Cortex of kidney (tissue), 1 donor: ENCODE measurements at places on chromosomes 3 and 15.

GRCh38 chr3:110343945-110344344, 727.7 kb upstream of the NECTIN3 start:
- DNase-seq, result no peak

GRCh38 chr3:5160940-5161858, 26.3 kb upstream of the EDEM1 start:
- no peak for DNase-seq

- no peak for DNase-seq
Measured at GRCh38 chr3:132596816-132597433, at the start of gene ACKR4. Gene ACKR4 (plus strand): TSS chr3:132597270. CDS start chr3:132600398, 3,128 bp downstream.

GRCh38 chr3:40715551-40715950, 190.8 kb downstream of the ZNF621 start:
- DNase-seq, result no peak

GRCh38 chr15:40047415-40048210, 8.6 kb upstream of the SRP14 start:
- no peak for DNase-seq

- DNase-seq, result no peak
Measured at GRCh38 chr3:42228796-42229195, 37.2 kb downstream of the CCK start.

- DNase-seq, result no peak
Measured at GRCh38 chr3:46656778-46657556, 36.5 kb downstream of the ALS2CL start.

GRCh38 chr15:29693225-29693624, 129.0 kb downstream of the TJP1 start:
- no peak for DNase-seq

DNA sequence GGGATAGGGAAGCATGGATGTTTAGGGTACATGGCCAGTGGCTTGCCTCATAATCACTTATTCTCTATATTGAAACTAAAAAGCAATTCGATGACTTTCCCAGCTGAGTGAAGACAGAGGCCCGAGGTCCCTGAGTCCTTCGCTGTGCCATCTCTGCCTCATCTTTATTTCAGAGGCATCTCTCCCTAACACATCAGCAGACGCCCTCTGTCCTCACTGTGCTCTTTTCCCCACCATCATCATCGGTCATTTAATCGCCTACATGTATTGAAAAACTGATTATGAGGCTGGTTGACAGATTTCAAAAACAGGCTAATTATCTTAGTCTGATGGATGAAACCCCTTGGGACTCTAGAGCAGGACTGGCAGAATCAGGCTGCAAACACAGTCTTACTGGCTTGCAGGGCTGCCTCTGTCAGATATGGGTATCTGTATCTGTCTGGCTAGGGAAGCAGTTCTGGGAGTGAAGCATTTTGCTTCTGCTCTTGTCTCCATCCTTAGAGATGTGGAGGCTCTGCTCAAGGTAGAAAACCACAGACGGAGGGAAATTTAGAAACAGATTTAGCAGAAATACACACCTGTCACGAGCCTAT, 291.0 kb upstream of the CHRM5 start:
- no peak for DNase-seq

- no peak for DNase-seq
Measured at GRCh38 chr3:14210843-14211594, 32.4 kb downstream of the LSM3 start.

DNA sequence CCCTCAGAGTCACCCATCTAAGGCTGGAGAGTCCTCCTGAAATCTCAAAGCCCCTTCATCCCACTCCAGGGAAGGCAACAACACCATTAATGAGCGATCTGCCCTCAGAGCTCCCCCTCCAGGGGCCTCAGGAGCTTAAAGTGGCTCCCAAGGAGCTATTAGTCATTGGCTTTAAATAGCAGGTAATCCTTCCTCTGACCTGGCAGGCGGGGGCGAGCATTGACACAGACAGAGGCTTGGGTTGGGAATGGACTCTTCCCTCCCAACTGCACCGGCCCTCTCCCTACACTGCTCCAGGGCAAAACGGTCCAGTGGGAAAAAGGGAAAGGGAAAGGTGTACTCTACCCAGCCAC, 1.4 kb downstream of the MFGE8 start:
- DNase-seq, result no peak

- no peak for DNase-seq
Measured at GRCh38 chr15:70269311-70269911, 171.7 kb upstream of the TLE3 start.

DNA sequence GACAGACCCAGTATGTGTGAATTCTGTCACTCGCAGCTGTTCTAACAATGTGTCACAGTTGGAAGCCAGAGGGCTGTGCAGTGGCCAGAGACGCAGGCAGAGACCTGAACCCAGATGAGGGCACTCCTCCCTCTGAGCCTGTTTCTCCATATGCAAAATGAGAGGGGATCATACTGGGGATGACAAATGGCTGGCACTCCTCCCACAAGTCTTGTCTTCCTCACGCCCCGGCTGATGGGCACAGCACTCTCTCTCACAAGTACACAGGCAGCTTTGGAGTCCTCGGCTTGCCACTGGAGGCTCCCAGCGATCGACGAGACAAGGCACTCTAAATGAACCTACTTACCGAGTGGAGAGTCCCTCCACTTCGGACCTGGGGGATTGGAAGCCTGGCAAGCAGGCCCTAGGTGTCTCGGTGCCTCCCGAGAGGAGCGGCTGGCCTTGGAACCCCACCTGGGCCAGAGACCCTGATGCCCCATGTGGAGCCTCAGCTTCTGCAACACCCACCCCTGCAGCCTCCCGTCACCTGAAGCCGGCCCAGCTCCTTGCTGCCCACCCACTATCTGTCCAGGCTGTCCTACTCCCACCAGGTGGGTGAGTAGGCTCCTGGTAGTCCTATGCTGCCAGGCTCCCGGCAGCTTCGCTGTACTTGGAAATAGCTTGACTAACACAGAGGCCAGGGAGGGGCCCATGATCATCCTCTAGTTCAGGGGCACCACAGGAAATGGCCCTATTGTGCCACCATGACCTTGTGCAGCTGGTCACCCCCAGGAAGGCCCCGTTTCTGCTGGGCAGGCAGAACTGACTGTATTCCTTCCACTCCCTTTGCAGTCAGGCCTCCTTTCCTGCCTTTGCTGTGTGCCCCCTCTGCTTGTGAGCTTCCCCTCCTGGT, 65.0 kb upstream of the IQSEC1 start:
- DNase-seq, result no peak

DNA sequence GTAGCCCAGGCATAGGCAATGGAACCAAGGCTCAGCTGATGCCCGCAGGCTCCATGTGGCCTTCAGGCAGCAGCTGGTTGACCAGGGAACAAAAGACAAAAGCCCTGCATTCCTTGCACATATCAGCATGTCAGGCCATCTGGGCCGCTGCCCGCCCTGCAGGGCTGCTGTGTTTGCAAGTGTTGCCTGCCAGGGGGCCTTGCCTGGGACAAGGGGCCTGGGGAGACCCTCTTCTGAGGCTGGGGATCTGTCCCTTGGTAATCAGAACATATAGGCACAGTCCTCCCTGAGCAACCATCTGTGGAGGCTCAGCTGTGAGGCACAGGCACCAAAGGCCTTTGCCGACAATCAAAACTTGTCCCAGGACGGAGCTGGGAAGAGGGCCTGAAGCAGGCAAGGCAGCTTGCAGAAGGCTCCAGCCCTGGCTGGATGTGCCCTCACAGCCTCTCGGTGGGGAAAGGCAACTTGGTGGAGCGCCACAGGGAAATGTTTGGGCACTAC, 138.2 kb downstream of the TPRA1 start:
- no peak for DNase-seq

DNA sequence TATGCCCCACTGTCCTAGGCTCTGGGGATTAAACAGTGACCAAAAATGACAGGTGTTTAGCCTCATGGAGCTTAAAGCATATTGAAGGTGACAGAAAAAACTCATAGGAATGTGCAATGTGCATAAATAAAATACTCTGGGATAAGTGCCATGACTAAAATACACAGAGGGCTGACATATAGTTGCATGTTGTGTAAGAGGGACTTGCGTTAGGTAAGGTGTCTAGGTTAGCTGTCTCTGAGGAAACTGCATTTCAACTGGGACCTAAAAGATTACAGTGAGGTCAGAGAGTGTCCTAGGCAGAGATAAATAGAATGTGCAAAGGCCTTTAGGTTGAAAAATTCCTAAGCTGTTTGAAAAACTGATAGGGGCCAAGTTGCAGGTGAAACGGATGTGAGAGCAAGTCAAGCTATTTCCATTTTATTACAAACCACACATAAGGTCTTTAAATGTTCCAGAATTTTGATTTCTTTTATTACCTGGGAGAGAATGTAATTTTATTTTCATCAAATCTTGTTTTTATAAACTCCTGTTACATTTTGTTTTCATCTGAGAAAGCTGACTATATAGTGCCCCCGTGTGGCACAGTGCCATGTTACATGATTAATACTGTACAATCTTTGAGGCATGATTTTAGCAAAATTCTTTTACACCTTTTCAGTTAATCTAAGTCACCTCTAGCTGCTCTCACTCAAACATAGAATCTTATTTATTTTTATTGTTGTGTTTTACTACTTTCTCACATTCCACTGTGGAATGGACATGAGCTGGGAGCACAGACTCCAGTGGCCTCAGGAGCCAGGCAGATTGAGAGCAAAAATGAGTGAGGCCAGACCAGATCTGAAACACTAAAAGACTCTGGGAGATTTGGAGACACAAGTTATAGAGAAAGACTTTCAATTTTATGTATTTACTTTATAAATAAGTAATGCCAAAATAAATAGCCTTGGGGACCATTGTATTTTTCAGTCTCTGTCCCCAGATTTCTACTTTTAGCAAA, 259.6 kb upstream of the ZNF717 start:
- DNase-seq, result no peak

DNA sequence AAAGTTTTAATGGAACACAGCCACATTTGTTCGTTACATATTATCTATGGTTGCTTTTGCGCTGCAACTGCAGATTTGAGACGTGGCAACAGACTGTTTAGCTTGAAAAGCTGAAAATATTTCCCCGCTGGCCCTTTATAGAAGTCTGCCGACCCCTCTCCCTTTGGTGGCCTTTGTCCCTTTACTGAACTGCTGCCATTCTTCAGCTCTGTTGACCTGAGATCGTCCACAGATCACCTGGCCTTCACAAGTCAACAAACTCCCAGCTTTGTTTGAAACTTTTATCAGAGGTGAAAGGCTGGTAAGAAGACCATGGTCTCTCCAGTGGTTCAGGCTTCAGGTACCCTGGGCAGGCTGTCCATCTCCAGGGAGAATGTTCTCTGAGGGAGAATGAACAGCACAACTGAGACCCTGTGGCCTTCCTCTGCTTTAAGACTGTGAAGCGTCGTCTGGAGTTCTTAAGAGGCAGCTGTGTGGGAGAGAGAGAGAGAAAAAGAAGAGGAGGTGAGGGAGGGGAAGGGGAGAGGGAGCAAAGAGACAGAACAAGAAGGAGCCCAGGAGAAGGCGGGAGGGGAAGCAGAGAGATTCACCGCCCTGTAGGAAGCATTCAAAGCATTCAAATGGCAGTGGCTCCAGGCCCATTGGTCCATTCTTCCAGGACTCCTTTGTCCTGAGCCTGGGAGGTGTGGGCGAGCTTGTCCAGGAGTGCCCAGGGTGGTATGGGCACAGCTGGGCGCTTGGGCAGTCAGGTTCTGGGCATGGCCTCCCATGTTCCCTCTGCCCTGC, 53.7 kb upstream of the INSYN1 start:
- DNase-seq, result no peak

GRCh38 chr3:140848666-140849065, 93.0 kb upstream of the SLC25A36 start:
- DNase-seq, result no peak

DNA sequence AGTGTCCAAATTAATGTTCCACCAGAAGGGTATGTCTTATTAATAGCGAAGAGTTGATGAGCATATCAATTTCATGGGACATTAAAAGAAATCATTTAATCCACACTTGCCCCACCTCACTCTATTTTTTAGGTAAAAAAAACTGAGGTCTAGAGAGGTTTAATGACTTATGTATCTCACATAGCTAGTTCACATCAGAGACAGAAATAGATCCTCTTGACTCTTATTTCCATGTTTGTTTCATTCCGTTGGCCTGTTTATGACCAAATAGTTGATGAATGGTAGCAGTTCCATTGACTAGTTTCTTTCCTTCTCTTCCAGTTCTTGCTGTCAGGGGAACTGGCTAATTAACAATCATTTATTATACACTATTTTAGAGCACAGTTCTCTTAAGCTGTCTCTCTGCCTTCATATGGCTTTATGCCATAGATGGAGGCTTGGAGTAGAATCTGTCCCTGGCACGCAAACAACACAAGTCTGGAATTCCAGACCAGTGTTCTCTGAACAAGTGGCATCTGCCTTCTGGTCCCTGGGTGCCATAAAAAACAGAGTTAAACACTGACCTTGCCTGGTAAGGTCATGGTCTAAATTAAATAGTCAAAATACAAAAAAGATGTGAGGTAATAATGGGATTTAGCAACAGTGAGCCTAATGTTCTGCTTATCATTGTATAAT, 220.0 kb upstream of the CGNL1 start:
- no peak for DNase-seq

DNA sequence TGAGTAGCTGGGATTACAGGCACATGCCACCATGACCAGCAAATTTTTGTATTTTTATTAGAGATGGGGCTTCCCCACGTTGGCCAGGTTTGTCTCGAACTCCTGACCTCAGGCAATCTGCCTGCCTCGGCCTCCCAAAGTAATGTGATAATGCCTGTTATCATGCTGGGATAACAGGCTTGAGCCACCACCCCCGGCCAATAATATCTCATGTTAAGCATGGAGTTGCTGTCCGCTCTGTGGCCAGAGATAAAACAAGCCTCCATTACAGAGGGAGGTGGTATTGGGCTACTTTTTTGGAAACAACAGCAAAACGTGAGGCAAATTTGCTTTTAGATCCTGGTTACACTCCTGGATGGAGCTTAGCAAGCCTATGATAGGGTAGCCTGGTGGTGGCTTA, 32.9 kb upstream of the ALG1L2 start:
- DNase-seq, result no peak

GRCh38 chr3:140091143-140091542, 156.2 kb downstream of the CLSTN2 start:
- no peak for DNase-seq

DNA sequence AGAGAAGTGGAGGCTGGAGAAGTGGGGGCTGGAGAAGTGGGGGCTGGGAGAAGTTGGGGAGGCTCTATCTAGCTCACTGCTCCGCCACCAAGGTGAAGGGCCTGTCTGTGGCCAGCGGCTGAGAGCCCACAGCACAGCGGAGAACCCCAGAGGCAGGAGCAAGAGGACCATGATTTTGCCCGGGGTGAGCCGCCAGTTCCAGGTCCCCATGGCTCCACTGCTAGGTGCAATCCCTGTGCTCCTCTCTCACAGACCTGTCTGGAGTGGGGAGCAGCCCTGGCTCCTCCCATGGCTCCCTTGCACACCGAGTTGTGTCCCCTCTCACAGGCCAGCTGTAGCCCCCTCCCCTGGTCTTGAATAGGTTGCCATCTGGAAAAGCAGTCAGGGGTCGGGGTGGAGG, 4.7 kb upstream of the NRROS start:
- no peak for DNase-seq

- DNase-seq, result no peak
Measured at GRCh38 chr15:61951949-61952348, 108.3 kb downstream of the VPS13C start.

- DNase-seq, result no peak
Measured at GRCh38 chr3:138105598-138105997, 9.8 kb downstream of the DZIP1L start.

- no peak for DNase-seq
Measured at GRCh38 chr15:29952225-29952624, 130.0 kb upstream of the TJP1 start.

GRCh38 chr15:37218351-37218916, 118.1 kb upstream of the MEIS2 start:
- no peak for DNase-seq

GRCh38 chr15:28911310-28911931, 25.6 kb downstream of the APBA2 start:
- DNase-seq, result no peak

- DNase-seq, result no peak
Measured at GRCh38 chr15:31352911-31353811, 26.5 kb downstream of the KLF13 start.
